ENCODE measurements at places on chromosomes 5 and 9. TPM values are rescaled to one million over a fixed set of nuclear protein-coding genes. Genes with fewer than 3 reads are reported as not detected.

Gene RASGRF2
- total RNA-seq: 19.4 TPM

Gene PCDHGA6
- total RNA-seq: 0.48 TPM

Gene C9orf153
- total RNA-seq: 0.41 TPM

Gene CDC25C
- total RNA-seq: 9.0 TPM

Gene HAPLN1
- not detected for total RNA-seq

Gene ASPN
- not detected for total RNA-seq

Data from activated T-helper 2 cell treated with anti-CD3 and anti-CD28 coated beads, Interferon-gamma antibody, Interleukin-2, Interleukin-4, amounts not matched to agents 10 μg/mL and 5 μg/mL and 100 μg/mL, durations not matched to agents 14 hours and 24 hours and 36 hours (primary cell).